ENCODE measurements at places on chromosomes 1 and 21. TPM values are rescaled to one million over a fixed set of nuclear protein-coding genes. Genes with fewer than 3 reads are reported as not detected.
A peak's percentile ranks its signal among the peaks of the same experiment; 100 is the strongest.

GRCh38 chr1:247797518-247797917 is 26.4 kb downstream of the OR14A16 start:
- H3K36me3 ChIP-seq: no peaks in the 10 kb centered on the region
- H3K4me3 ChIP-seq: no peak overlapping the region
- DNase-seq: no peak
- no peaks in the 10 kb centered on the region for H3K27me3 ChIP-seq

DNA sequence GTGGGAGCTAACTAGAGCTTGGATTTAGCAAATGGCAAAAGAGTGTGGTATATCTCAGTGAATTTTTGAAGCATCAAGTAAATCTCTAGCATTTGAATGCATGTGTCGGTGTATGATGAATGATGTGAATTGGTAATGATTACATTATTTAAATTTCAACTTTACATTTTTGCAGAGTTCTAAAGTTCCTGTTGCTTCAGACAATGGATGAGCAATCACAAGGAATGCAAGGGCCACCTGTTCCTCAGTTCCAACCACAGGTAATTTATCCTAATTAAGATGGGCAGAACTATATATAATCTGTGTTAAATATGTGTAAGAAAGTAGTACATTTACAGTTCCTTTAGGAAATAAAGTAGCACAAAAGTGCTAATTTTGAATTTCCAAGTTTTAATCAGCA is 75.6 kb downstream of the NEK7 start:
- peaks cover 13% of the 10 kb centered on the region for H3K4me1 ChIP-seq
- no peak overlapping the region for H3K4me3 ChIP-seq
- no peaks in the 10 kb centered on the region for H3K27me3 ChIP-seq
- DNase-seq: peak; percentile 28
- peaks cover 7% of the 10 kb centered on the region for H3K36me3 ChIP-seq
- H3K27ac ChIP-seq: no peak overlapping the region

GRCh38 chr1:64917328-64917861 is 49.0 kb downstream of the JAK1 start:
- peaks cover 53% of the 10 kb centered on the region for H3K4me1 ChIP-seq
- H3K27ac ChIP-seq: peak overlapping the region; percentile 93
- DNase-seq: peak; percentile 99
- no peaks in the 10 kb centered on the region for H3K27me3 ChIP-seq

DNA sequence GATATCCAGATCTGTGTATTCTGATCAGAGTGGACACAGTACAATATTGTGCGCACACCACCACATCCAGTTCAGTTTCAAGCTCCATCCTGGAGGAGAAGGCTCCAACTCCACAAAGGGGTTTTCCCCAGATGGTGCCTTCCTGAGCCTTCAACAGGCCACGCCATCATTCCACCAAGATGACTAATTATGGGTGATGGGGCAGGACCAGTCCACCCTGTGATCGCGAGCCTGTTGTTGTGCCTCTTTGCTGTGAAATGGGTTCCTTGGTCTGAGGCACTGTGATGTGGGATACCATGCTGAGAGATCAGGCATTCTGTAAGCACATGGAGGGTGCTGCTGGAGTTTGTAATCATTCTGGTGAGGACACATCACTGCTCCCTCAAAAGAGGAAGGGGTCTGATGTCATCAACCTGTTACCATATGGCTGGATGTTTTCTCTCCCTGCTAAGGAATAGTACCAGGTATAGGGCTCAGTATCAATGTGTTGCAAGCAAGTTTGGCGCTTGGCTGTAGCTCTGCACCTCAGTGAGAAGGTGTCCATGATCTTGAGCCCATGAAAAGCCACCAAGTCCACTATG is 6.7 kb upstream of the SH2D2A start:
- H3K36me3 ChIP-seq: no peaks in the 10 kb centered on the region
- peaks cover 6% of the 10 kb centered on the region for H3K4me1 ChIP-seq
- no peak for DNase-seq
- peaks cover 6% of the 10 kb centered on the region for H3K27me3 ChIP-seq
- no peak overlapping the region for H3K4me3 ChIP-seq

DNA sequence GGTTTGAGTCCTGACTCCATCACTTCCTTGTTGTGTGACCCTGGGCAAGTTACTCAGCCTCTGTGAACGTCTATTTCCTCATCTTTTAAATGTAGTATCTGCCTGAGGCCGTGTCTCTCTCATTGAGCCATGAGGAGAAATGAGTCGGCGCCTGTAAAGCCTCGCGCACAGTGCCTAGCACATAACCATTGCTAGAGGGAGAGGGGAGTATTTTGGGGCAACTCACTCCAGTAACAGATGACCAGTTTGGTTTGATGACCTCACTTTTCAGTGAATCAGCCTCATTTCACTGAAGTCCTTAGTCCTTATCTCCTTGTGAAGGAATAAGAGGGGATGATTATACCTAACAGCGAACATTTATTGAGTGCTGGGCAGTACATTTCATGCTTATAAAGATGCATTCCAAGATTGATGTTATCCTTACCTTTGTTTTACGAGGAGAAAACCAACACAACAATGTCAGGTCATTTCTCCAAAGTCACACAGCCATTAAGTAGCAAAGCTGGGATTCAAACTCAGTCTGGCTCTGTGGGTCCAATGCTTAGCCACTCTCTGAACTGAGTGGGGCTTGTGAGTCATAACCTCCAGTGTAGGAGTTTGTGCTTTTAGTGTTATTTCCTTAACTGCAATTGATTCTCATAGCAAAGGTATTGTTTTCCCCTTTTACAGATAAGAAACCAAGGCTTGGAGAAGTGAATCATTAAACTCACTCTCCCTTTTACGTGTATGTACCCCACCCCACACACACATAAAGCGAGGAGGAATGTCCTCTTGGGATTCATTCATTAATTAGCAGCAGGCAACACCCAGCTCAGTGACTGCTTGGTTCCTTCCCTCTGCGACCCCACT is 25.9 kb downstream of the KCNC4 start:
- H3K27me3 ChIP-seq: no peaks in the 10 kb centered on the region
- peak overlapping the region; percentile 55 for H3K27ac ChIP-seq
- DNase-seq: peak; percentile 84
- no peaks in the 10 kb centered on the region for H3K36me3 ChIP-seq

DNA sequence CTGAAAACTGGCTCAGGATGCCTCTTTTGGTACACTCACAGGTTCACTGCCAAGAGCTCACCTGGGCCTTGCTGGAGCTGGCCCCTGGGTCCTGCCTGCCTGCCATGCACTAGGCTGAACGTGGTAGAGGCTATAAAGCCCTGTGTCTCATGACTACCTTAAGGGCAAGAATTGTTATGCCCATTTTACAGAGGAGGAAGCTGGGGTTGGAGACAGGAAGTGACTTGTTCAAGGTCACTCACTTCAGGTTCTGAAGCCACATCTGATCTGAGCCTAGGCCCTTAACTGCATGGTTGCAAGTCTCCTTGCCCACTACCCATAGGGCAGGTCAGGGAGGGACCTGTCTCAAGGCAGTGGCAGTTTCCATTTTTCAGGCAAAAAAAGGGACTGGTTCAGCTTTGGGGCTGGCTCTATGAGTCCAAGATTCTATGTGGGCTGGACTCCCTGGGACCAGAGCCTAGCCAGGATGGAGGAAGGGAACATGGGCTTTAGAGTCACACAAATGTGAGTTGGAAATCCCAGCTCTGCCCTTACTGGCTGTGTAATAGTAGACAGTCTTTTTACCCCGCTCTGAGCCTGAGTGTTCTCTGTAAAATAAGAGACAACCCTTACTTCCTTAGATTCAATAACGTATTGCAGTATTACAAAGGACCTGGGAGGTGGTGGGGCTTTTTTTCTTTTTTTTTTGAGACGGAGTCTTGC is 7.8 kb downstream of the STK40 start:
- no peak overlapping the region for H3K4me3 ChIP-seq
- no peaks in the 10 kb centered on the region for H3K27me3 ChIP-seq
- no peak for DNase-seq
- H3K4me1 ChIP-seq: peaks cover 26% of the 10 kb centered on the region
- H3K36me3 ChIP-seq: no peaks in the 10 kb centered on the region

GRCh38 chr1:81950037-81950436 is 149.3 kb downstream of the ADGRL2 start:
- no peaks in the 10 kb centered on the region for H3K27me3 ChIP-seq
- H3K36me3 ChIP-seq: no peaks in the 10 kb centered on the region
- no peaks in the 10 kb centered on the region for H3K4me1 ChIP-seq
- H3K4me3 ChIP-seq: no peak overlapping the region
- DNase-seq: no peak
- no peak overlapping the region for H3K27ac ChIP-seq

GRCh38 chr1:246680696-246681130 is 43.5 kb upstream of the SCCPDH start:
- no peak overlapping the region for H3K27ac ChIP-seq
- H3K27me3 ChIP-seq: no peaks in the 10 kb centered on the region
- no peak for DNase-seq
- no peak overlapping the region for H3K4me3 ChIP-seq
- peaks cover 5% of the 10 kb centered on the region for H3K4me1 ChIP-seq
- H3K36me3 ChIP-seq: no peaks in the 10 kb centered on the region

GRCh38 chr1:181514298-181515290 is 31.3 kb downstream of the CACNA1E start:
- DNase-seq: no peak
- H3K27me3 ChIP-seq: no peaks in the 10 kb centered on the region
- H3K36me3 ChIP-seq: no peaks in the 10 kb centered on the region

GRCh38 chr1:150832597-150832996 is 24.5 kb upstream of the CTSK start:
- DNase-seq: no peak
- H3K4me3 ChIP-seq: no peak overlapping the region
- peaks cover 56% of the 10 kb centered on the region for H3K36me3 ChIP-seq
- no peaks in the 10 kb centered on the region for H3K27me3 ChIP-seq
- no peak overlapping the region for H3K27ac ChIP-seq
- no peaks in the 10 kb centered on the region for H3K4me1 ChIP-seq

- H3K4me3 ChIP-seq: no peak overlapping the region
- no peak for DNase-seq
- no peaks in the 10 kb centered on the region for H3K4me1 ChIP-seq
- peaks cover 2% of the 10 kb centered on the region for H3K27me3 ChIP-seq
- H3K27ac ChIP-seq: no peak overlapping the region
Measured at GRCh38 chr21:38402795-38403194, 95.5 kb downstream of the ERG start.

GRCh38 chr1:27000090-27000816 is 6.8 kb downstream of the TRNP1 start:
- H3K27ac ChIP-seq: peak overlapping the region; percentile 88
- H3K27me3 ChIP-seq: no peaks in the 10 kb centered on the region
- H3K4me1 ChIP-seq: peaks cover 58% of the 10 kb centered on the region
- no peak for DNase-seq
- no peak overlapping the region for H3K4me3 ChIP-seq

DNA sequence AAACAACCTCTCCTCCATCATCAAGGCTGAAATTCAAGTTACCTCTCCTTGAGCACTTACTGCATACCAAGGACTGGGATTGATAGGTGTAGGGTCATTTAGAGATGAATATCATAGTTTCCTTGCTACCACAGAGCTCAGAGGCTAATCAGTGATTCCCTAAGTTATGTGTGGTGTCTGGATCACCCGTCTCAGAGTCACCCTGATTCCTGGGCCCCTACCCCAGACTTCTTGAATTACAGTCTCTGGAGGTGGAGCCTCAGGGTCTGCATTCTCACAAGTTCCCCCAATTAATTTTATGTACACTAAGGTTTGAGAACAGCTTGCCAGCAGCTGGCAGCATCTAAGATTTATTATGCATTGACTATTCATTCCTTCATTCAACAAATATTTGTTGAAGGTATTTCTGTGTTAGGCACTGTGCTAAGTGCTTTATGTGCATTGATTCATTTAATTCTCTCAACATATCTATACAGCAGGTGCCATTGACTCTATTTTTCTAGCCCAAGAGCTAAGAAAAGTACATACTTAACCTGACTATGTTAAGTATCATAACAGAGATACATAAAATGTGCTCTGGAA is 182.9 kb upstream of the FGGY start:
- no peaks in the 10 kb centered on the region for H3K27me3 ChIP-seq
- no peaks in the 10 kb centered on the region for H3K36me3 ChIP-seq
- DNase-seq: peak; percentile 24
- no peak overlapping the region for H3K27ac ChIP-seq
- no peak overlapping the region for H3K4me3 ChIP-seq
- peaks cover 17% of the 10 kb centered on the region for H3K4me1 ChIP-seq

The WNT9A gene
- 4.1 TPM for total RNA-seq

The ZNF683 gene
- not detected for total RNA-seq

The FCGR1A gene
- total RNA-seq: not detected

The GCSAML gene
- 0.14 TPM for total RNA-seq

The ZNF648 gene
- total RNA-seq: not detected
